Activated CD4-positive, alpha-beta T cell treated with anti-CD3 and anti-CD28 coated beads, Interleukin-2, amount 10 ng/mL, durations not matched to agents 7 days and 5 days (primary cell): ENCODE measurements at places on chromosomes 3 and 15. TPM values are rescaled to one million over a fixed set of nuclear protein-coding genes. Genes with fewer than 3 reads are reported as not detected.

DNA sequence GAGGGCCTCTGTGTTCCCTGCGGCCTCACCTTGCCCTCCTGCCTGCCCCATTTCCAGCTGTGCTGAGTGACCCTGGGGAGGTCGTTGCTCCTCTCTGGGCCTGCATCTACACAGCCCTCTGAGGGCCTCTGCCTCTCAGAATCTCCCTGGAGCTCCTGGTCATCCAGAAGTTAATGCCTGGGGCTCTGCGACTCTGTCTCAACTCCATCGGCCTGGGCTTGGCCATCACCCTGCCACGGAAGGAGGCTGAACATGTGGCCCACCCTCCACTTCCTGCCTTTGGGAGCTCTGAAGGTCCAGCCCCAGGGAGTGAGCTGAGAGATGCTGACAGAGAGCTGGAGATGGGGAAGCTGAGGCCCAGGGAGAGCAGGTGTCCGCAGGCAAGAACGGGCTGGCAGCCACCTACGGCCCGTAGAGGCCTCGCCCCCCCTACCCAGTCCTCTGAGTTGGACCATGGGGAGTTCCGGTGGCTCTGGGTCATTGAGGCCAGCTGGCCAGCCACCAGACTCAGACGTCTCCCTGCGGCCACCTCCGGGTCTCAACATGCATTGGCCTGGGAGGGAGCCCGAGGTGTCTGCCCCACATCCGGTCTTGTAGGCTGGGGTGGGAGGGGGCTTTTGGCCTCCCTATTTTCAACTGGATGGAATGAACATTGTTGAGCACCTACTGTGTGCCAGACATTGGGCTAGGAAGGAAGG is 34.2 kb downstream of the GRIP2 start:
- H3K4me1 ChIP-seq: no peaks in the 10 kb centered on the region
- peaks cover 2% of the 10 kb centered on the region for H3K27me3 ChIP-seq
- no peak overlapping the region for H3K27ac ChIP-seq
- no peak overlapping the region for H3K4me3 ChIP-seq

MED12L gene
- total RNA-seq: 0.92 TPM

GRCh38 chr3:18234717-18235335 is 190.3 kb downstream of the SATB1 start:
- no peak overlapping the region for H3K4me3 ChIP-seq
- H3K27me3 ChIP-seq: peaks cover 6% of the 10 kb centered on the region
- H3K27ac ChIP-seq: no peak overlapping the region
- no peak for DNase-seq
- H3K4me1 ChIP-seq: no peaks in the 10 kb centered on the region

DNA sequence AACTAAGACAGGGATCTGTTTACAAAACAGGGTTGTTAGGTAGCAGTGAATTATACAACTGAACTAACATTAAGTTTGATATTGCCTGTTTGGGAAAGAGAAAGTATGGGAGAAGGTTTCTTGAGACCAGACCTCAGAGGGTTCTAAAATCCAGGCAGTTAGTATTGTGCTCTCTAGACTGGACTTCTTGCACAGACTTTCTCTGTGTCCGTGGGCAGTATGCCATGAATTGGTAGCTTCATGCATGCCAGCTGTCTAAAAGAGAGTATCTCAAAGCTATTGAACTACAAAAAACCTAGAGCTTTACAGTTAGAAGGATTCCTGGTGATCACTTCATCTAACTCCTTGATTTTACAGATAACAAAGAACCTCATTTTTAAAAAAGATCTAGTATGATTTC is 12.5 kb downstream of the SAMD7 start:
- H3K36me3 ChIP-seq: no peaks in the 10 kb centered on the region
- H3K27me3 ChIP-seq: no peaks in the 10 kb centered on the region
- H3K27ac ChIP-seq: no peak overlapping the region
- DNase-seq: no peak
- H3K4me3 ChIP-seq: no peak overlapping the region
- H3K4me1 ChIP-seq: no peaks in the 10 kb centered on the region

RAD51 gene
- 66.7 TPM for total RNA-seq

DNA sequence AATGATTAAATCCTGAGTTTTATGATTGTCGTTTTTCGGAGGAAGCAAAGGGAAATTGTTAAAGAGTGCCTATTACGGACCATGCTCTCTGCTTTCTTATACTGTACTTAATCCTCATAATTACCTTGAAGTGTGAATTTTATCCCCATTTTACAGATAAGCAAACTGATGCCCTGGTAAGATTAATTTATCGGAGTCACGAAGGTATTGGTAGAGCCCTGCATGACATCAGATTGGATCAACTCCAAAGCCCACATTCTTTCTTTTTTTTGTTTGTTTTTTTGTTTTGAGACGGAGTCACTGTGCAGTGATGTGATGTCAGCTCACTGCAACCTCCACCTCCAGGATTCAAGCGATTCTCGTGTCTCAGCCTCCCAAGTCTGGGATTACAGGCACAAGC is 1.6 kb upstream of the GNB4 start:
- H3K36me3 ChIP-seq: no peaks in the 10 kb centered on the region
- H3K27me3 ChIP-seq: peaks cover 73% of the 10 kb centered on the region
- peaks cover 19% of the 10 kb centered on the region for H3K4me1 ChIP-seq
- H3K4me3 ChIP-seq: no peak overlapping the region
- no peak overlapping the region for H3K27ac ChIP-seq
- DNase-seq: no peak

- no peak for DNase-seq
- H3K4me3 ChIP-seq: no peak overlapping the region
- no peaks in the 10 kb centered on the region for H3K4me1 ChIP-seq
- no peaks in the 10 kb centered on the region for H3K36me3 ChIP-seq
- H3K27me3 ChIP-seq: no peaks in the 10 kb centered on the region
These were observed 1045.0 kb downstream of the FHIT start for GRCh38 chr3:60206206-60206605.

DNA sequence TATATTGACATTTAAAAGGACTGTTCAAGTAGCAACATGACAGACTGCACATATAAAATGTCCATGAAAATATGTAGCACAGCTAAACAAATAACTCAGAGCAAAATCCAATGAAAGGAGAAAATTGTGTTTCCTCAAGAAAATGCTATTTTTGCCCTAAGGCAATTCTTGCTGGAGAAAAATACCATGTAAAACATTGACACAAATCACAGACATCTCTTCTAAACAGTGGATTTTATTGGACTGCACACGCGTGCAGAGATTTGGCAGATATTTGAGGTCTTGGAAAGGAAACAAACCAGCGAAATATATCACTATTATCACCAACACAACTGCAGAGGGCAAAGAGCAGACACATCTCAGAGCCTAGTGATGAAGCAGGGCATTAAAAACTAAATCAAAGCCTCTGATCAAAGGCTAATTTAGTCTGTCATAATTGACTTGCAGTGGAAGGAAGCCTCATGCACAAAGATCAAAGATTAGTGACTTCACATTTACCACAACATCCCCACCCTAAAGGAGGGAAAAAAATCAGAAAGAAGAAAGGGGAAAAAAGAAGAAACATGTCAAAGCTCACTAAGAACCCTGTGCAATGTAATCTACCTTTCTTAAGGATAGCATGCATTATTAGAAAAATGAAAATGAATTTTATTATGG is 52.4 kb downstream of the CHL1 start:
- H3K4me3 ChIP-seq: no peak overlapping the region
- H3K27ac ChIP-seq: no peak overlapping the region
- no peaks in the 10 kb centered on the region for H3K27me3 ChIP-seq

GRCh38 chr15:87154761-87155160 is 1075.1 kb downstream of the AGBL1 start:
- no peaks in the 10 kb centered on the region for H3K4me1 ChIP-seq
- H3K36me3 ChIP-seq: no peaks in the 10 kb centered on the region
- H3K27ac ChIP-seq: no peak overlapping the region
- H3K27me3 ChIP-seq: no peaks in the 10 kb centered on the region
- no peak overlapping the region for H3K4me3 ChIP-seq

DNA sequence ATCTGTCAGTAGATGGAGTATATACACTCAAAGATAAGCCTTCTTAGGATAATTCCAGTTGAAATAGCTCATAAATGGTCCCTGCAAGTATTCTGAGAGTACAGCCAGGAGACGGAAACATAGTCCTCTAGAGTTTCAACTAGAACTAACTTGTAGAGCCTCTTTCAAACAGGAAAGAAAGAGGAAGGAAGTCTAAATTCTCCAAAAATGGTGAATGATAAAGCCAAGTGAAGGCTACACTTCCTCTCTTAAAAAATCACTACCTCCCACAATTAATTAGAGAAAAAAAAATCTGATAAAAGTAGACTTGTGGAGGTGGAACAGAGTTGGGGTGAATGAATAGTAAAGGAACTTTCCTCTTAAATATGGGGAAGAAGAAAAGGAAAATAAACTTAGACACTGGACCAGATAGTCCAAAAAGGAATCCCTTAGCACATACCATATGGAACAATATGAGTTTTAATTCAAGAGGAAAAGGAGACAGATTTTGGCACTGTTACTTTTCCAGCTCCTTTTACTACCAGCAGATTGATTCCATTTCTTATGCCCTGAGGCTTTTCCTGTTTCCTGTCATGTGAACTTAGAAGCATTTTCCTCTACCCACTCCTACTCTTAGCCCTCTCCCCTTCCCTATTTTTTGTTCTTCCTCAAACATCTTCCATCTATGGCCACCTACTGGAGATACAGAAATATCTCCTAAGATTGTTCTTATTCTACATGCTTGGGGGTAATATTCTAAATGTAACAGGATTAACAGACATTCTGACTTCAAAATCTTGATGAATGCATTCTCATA is 207.6 kb downstream of the CHST2 start:
- no peak overlapping the region for H3K27ac ChIP-seq
- no peaks in the 10 kb centered on the region for H3K27me3 ChIP-seq
- H3K4me3 ChIP-seq: no peak overlapping the region
- H3K4me1 ChIP-seq: no peaks in the 10 kb centered on the region
- no peaks in the 10 kb centered on the region for H3K36me3 ChIP-seq

USP50 gene
- not detected for total RNA-seq

DNA sequence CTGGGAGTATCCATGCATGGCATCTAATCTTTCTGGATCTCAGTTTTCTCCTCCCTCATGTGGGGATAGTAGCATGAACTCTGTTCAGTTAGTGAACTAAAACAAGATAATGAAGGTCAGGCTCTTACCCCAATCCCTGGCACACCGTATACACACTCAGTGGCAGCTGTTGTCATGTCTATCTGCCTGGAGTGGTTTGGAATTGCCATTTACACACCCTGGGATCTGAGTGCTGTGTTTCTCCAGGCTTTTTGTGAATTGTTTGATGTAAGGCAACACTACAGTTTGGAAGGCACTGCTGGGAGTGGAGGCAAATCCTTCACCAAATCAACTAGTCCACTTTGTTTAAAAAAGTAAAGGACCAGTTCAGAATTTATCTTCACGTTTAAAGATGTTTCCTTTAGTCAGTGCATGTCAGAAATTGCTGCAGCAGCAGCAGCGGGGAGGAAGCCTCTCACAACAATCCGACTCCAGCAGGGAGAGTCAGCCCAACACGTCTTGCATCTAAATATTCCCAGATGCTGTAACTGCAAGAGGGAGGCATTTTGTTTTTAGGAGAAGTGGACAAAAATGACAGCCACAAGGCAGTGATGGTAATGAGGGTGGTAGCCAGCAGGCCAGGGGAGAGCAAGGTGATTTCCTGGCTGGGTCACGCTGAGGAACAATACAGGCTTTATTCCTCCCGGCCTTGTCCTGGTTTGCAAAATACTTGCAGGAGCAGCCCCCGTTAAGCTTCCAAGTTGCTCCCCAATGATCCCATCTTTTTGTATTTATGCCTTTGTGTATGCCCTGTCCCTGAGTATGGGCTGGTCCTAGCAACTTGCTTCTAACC is 128.5 kb upstream of the LRIG1 start:
- H3K27ac ChIP-seq: no peak overlapping the region
- no peaks in the 10 kb centered on the region for H3K36me3 ChIP-seq
- H3K4me3 ChIP-seq: no peak overlapping the region
- no peak for DNase-seq

GRCh38 chr3:47613722-47614121 is 35.1 kb upstream of the CSPG5 start:
- no peaks in the 10 kb centered on the region for H3K27me3 ChIP-seq
- no peak overlapping the region for H3K4me3 ChIP-seq
- no peak for DNase-seq
- no peak overlapping the region for H3K27ac ChIP-seq
- peaks cover 46% of the 10 kb centered on the region for H3K36me3 ChIP-seq

- H3K4me3 ChIP-seq: no peak overlapping the region
- DNase-seq: no peak
- no peaks in the 10 kb centered on the region for H3K4me1 ChIP-seq
These were observed 186.6 kb downstream of the SLC9A9 start for GRCh38 chr3:143661677-143662076.

RIOX2 gene
- total RNA-seq: 42.0 TPM

GRCh38 chr3:151789853-151790463 is 24.0 kb upstream of the AADAC start:
- no peaks in the 10 kb centered on the region for H3K4me1 ChIP-seq
- no peaks in the 10 kb centered on the region for H3K36me3 ChIP-seq
- no peak overlapping the region for H3K4me3 ChIP-seq
- no peak overlapping the region for H3K27ac ChIP-seq
- peaks cover 5% of the 10 kb centered on the region for H3K27me3 ChIP-seq

PIF1 gene
- total RNA-seq: 56.8 TPM

PTX3 gene
- not detected for total RNA-seq

RBMS3 gene
- total RNA-seq: 0.25 TPM

DNA sequence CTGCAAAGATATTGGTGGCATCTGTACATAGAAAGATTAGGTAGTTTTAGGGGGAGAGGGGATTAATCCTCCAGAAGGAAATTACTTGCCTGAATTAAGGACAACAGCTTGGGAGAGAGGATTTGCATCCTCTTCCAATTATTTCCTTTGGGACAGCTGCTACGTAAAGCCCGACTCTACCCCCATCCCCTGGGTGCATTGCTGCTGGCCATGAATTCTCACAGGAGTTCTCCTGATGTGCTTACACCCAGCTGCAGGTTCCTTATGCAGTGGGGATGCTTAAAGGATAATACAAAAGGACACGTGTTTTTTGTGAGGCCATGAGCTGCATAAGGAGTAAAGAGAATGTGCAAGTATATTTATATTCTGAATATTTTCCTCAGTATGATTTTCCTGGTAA is 132.3 kb downstream of the VPS8 start:
- H3K4me1 ChIP-seq: no peaks in the 10 kb centered on the region
- H3K27me3 ChIP-seq: no peaks in the 10 kb centered on the region
- H3K27ac ChIP-seq: no peak overlapping the region
- no peak overlapping the region for H3K4me3 ChIP-seq
- peaks cover 14% of the 10 kb centered on the region for H3K36me3 ChIP-seq

- peaks cover 45% of the 10 kb centered on the region for H3K36me3 ChIP-seq
- peaks cover 11% of the 10 kb centered on the region for H3K4me1 ChIP-seq
- no peaks in the 10 kb centered on the region for H3K27me3 ChIP-seq
- DNase-seq: no peak
- no peak overlapping the region for H3K27ac ChIP-seq
These were observed 20.0 kb downstream of the IDH2 start for GRCh38 chr15:90082140-90082715.

GRCh38 chr3:101836652-101837598 is 12.4 kb upstream of the NFKBIZ start:
- DNase-seq: no peak
- H3K4me1 ChIP-seq: peaks cover 27% of the 10 kb centered on the region
- peaks cover 14% of the 10 kb centered on the region for H3K36me3 ChIP-seq
- no peak overlapping the region for H3K4me3 ChIP-seq
- no peaks in the 10 kb centered on the region for H3K27me3 ChIP-seq
- H3K27ac ChIP-seq: no peak overlapping the region

DAPK2 gene
- total RNA-seq: 0.83 TPM

- no peak for DNase-seq
- no peak overlapping the region for H3K4me3 ChIP-seq
- peaks cover 12% of the 10 kb centered on the region for H3K4me1 ChIP-seq
- H3K36me3 ChIP-seq: no peaks in the 10 kb centered on the region
These were observed 30.8 kb downstream of the BOC start for GRCh38 chr3:113242096-113242581.

- no peaks in the 10 kb centered on the region for H3K27me3 ChIP-seq
- H3K4me1 ChIP-seq: peaks cover 41% of the 10 kb centered on the region
- peaks cover 18% of the 10 kb centered on the region for H3K36me3 ChIP-seq
- no peak for DNase-seq
These were observed 62.0 kb downstream of the SFMBT1 start for GRCh38 chr3:52983828-52984227.
